CD8-positive, alpha-beta T cell (primary cell): ENCODE measurements at places on chromosomes 3 and 15.

- DNase-seq = no peak
These were observed 367.4 kb downstream of the IL20RB start for GRCh38 chr3:137325170-137325569.

DNA sequence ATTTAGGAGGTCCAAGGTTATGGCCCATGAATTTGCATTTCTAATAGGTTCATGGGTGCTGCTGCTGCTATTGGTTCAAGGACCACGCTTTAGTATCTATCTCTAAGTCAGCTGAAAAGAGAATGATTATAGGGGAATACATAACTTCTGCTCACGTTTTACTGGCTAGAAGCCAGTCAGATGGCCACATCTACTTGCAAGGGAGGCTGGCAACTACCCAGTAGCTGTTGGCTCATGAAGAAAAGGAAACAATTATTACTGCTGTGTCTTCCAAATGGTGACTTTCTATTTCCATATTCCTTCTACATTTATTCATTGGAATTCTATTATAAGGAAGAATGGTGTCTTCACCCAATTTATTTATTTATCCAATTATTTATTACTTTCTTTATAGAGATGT lies 54.2 kb downstream of the SLC25A36 start:
- no peak for DNase-seq

DNA sequence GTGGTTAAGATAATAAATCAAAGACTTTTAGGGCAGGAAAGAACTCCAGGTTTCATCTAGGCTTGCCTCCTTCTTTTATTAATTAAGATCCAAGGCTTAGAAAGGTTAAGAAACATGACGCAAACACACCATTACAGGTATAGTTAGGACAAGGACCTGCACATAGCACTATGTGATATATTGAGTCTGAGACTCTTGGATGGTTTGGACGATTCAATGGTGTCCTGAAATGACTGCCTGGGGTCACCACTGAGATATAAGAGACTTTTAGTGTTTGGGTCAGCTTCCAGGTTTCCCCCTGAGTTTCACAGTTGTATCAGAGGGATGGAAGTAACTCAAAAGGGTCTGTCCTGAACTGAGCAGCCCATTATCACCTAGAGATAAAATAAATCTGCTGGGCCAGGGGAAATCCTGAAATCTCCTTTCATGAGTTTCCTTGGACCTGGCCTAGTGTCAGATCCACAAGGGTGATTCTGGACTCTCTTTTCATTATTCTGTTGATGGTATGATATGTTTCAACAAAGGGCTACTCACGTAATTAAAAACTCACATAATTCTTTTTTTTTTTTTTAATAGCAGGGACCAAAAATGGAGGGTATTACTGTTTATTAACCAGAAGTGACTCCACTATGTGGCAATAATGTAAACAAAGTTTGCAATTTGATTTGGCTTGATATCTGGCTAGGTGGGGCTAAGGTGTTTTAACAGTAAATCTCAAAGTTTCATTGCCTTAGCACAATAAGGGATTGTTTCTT lies 55.6 kb upstream of the ADGRG7 start:
- no peak for DNase-seq

GRCh38 chr3:65993134-65993900 lies 45.4 kb downstream of the MAGI1 start:
- DNase-seq = no peak

DNA sequence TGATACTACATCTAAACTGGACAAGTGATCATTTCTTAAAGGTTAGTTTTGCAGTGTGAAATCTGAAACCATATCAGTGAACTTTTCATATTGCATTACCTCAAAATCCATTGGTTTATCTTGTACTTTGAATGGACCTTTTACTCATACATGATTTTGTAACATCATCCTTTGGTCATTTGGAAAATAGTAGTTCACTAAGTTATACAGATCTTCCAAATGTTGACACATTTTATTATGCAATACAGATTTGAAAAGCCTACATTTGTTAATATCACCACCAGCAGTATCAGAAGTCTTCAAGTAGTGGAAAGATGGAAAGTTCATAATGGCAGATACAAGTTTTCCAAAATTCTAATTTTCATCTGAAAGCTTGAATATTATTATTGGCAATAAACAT lies 64.0 kb upstream of the CDV3 start:
- DNase-seq = no peak

DNA sequence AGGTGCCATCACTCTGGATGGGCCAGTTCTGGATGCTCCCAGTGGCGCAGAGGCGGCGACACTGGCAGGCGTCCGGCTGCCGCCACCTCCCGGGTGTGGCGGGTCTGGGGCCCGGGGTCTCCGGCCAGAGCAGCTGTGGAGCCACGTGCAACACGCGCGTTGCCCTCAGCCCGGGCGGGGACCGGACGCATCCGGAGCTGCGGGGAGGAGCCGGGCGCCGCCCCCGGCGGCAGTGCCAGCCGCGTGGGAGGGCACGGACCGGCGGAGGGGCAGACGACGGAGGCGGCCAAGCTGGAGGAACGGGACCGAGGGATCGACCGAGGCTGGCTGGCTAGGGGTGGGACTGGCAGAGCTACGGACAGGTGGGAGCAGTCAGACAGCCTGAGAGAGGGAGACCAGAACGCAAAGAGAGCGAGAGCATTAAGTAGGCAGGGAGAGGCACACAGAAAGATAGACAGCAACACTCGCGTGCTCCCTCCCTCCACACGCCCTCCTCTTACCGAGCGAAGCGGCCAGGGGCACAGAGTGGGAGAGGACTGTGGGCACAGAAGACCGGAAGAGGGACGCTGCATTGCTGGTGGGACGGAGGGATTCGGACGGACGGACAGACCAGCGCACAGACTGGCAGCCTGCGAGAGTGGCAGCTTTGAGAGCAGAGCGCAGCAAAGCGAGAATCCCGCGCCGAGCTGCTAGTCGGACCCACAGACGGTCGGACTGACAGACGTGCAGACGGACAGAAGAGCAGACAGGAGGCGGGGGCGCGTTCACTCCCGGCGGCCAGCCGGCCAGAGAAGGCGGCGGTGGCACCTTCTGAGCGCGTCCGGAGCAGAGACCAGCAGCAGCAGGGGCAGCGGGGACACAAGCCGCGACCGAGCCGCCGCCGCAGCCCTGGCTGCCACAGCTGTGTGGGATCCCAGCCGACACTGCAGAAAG lies at the start of gene ARPP21:
Gene ARPP21 (plus strand): TSS at position 272 of the 933 bp plus-strand sequence. CDS start 42,227 bp downstream, outside the sequence.
- peak; percentile 6 for DNase-seq

DNA sequence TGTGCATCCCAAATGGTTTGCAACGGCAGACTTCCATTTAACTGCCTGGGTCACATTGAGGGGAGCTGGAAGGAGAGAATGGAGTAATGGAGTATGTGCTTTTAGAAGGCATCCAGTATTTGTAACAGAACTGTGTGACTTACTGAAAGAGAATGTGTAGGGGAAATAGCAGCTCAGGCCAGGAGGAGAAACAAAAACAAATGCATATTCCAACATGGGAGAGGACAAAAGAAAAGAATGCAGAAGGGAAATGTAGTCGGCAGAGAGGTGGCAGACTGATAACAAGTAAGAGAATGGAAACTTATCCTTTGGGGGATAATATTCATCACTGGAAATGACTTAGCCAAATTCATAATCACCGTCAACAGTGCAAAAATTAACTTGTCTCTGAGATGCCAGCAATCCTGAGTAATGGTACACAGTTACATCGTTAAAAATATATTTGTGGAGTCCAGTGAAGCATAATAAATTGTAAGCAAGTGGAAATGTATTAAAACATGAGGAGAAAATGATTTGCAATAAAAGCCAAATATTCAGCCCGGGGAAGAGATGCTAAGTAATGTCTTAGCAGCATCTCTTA lies 294.9 kb upstream of the SGO1 start:
- DNase-seq = no peak

- DNase-seq = no peak
These were observed 16.9 kb upstream of the FILIP1L start for GRCh38 chr3:100131241-100131640.

DNA sequence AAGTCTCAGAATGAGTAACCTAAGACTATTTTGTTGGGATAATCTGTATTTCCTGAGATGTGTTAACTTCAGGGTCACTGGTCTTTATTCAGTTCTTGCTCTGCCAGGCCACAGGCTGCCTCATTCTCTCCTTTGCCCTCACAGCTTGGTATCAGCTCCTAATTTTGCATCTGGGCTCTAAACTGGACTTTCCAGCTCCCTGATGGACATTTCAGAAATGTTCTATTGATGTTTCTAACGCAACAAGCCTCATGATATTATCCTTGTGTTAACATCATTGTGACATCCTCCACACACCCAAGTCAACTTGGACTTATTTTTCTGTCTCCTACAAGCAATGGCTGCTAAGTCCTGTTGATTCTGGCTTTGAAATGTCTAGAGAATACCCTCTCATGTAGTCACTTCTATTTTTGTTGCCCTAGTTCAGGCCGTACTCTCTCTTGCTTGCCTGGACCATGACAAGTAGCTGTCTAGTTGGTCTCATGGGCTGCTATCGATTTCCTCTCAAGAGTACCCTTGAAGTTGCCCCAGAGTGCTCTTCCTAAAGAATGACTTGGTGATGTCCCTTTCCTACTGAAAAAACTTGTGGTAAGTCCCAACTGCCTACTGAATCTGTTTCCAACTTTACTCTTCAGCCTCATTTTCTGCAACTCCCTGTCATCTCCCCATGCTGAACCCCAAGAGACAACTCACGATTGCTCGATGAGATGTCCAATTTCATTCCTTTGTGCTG lies 52.7 kb downstream of the CHST2 start:
- DNase-seq = no peak

DNA sequence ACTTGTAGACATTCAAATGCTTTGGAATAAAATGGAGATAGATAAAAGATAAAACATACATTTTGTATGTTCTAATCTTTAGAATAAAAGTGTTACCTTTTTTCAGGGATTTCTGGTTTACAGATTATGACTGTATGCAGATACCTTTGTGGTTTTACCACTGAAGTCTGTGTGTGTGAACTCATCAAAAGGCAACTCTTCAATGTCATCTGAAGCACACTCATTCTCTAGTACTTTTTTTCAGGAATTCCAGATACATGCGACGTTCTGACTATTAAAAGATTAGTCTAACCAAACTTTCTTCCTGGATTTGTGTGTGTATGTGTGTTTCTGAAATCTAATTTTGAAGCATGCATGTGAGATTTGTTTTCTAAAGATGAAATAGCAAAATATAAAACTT lies 188.6 kb downstream of the NLGN1 start:
- DNase-seq = no peak

GRCh38 chr15:67458331-67459029 lies 62.5 kb upstream of the C15orf61 start:
- DNase-seq = no peak

GRCh38 chr15:66816201-66816600 lies 114.2 kb downstream of the SMAD6 start:
- no peak for DNase-seq

DNA sequence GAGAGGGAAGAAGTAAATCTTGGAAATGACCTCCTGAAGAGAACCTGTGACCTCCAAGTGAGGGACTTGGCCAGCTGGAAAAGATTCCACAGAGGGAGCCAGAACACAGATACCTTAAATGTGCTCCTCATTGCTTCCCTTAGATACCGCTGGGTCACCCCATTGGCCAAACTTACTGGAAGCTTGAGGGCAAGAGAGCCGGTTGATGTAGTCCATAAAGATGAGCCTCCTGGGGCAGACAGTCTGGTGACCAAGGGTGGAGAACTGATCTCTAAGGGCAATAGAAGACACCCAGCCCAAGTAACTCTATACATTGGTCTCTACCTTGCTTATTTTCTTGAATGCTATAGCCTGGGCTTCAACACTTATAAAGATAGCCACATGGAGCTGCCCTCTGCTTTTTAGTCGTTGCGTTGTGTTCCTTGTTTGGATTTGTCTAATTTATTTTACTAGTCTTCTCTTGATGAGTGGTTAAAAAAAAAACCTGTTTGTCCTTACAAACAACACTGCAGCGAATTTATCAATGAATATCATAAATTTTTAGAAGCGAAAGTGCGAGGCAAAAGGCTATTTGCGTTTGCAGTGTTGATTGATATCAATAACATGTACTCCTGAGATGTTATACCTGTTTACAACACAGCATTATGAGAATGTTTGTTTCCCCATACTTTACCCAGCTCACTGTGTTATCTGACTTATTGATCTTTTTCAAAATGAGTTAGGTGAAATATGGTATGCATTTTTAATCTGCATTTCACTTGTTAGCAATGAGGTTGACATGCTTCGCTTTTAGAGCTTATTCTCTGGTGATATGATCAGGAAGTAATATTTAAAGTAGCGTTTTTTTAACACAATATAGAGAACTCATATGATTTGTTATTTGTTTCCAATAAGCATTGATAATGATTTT lies 31.2 kb downstream of the TGFBR2 start:
- DNase-seq = no peak

DNA sequence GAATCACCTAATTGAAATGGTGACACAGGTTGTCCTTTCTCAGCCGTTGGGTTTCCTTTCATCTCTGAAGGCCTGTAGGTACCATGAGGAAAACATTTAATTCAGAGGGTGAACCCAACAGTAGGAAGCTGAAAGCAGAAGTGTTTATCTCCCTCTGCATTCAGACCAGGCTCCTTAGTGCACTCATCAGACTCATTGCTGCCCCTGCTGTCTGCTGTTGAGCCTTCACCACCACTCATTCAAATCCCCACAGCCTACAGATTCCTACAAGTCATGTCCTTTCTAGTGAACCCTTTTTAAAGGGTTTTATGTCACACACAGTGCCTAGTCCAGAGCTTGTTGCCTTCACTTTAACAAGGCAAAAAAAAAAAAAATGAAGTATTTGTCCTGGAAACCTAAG lies 13.4 kb downstream of the WDR48 start:
- peak; percentile 15 for DNase-seq

DNA sequence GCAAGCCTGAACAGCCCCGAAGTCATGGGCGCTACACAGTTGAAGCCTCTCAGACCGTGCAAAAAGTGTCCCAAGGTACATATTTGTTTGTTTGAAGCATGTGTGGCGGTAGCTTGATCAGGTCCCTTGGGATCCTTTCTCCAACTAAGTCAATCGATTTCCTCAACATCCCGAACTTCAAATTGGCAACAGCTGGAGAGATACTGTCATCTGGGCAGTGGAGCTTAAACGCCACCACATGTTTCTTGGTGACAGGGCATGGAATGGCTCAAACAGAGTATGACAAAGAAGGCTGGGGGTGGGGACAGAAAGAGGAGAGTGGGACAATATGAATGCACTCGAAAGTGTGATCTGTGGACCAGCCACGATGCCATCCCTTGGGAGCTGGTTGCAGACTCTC lies 84.9 kb upstream of the PSMD6 start:
- DNase-seq = no peak

- no peak for DNase-seq
These were observed 4.9 kb downstream of the HACD3 start for GRCh38 chr15:65535192-65535591.

DNA sequence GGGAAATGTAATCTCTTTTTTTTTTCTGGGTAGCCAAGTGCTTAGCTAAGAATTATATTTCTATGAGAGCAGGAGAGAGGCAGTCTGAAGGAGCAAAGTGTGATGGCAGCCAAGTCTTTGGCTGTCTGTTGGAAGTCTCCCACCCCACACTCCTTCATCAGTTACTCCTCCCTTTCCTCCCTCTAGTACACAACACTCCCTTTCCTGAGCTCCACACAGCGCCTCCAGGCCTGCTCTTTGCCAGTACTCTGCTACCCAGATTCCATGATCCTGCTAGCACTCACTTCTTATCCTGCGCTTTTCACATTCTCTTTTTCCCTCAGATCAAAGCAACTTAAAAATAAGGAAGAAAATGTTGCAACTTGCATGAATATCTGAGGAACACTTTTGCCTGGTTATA lies 37.4 kb upstream of the SNRK start:
- no peak for DNase-seq

GRCh38 chr3:134879990-134880389 lies 84.9 kb downstream of the EPHB1 start:
- DNase-seq = no peak
